ENCODE measurements at places on chromosomes 7 and 10.

DNA sequence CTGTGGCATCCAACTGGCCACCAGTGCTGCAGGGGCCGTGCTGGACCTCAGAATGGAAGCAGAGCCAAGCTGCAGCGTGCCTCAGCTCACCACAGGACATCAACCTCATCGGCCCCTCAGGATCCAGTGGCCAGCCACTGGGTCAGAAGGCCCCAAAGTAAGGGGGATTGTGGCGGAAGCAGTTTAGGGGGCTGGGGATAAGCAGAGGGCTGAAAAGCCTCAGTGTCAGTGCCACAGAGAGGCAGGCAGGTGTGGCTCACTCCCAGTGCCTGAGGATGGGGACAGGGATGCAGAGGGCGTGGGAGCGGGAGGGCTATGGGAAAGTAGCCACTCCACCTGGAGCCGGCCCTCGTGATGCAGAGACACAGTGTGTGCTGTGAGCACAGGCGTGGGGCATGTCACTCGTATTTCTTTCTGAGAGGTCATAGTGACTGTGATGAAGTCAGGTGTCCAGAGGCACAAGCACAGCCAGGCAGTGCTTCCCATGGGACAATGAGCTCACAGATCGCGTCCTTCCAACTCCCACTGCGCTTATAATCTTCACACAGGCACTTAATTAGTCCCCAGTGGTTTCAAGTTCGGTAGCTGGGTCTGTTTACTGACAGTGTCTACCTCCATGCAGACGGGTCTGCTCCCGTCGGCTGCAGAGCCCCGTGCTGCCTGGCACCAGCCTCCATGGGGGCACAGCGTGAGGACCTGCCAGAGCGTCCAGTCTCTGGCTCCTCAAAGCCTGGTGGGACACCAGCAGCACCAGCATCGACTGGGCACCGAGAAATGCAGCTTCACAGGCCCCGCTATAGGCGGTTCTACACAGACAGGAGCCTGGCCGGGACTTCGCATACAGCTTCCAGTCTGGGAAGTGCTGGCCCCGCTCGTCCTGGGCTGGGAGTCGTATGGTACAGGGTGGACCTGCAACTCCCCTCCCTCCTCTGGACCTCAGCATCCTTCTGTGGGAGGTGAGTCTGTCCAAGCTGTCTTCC is 42.9 kb upstream of the CNPY1 start:
- DNase-seq, result no peak

- no peak for DNase-seq
Measured at GRCh38 chr10:125584954-125585353, 98.0 kb downstream of the TEX36 start.

DNA sequence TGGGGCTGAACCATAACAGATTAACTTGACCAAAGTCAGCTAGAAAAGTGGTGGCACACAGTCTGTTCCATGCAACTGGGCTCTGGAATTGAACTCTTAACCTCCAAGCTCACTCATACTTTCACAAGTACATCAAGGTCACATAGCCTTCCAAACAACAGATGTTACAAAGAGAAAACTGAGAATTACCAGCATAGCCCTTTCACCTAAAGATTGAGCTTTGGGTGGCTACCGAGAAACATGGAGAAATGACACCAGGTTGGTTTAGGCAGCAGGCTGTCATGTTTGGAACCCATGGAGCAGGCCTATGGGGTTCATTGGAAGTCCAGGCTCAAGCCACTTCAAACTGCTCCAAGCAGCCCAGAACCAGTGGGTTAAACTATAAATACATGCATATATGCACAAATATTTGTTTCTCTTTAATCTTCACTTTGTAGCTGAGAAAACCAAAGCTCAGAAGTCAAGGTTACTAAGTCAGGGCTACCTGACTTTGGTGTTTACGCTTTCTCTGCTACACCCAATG is 59.1 kb downstream of the MALSU1 start:
- no peak for DNase-seq

- DNase-seq, result peak; percentile 23
Measured at GRCh38 chr10:130230611-130231010, 94.4 kb downstream of the GLRX3 start.

DNA sequence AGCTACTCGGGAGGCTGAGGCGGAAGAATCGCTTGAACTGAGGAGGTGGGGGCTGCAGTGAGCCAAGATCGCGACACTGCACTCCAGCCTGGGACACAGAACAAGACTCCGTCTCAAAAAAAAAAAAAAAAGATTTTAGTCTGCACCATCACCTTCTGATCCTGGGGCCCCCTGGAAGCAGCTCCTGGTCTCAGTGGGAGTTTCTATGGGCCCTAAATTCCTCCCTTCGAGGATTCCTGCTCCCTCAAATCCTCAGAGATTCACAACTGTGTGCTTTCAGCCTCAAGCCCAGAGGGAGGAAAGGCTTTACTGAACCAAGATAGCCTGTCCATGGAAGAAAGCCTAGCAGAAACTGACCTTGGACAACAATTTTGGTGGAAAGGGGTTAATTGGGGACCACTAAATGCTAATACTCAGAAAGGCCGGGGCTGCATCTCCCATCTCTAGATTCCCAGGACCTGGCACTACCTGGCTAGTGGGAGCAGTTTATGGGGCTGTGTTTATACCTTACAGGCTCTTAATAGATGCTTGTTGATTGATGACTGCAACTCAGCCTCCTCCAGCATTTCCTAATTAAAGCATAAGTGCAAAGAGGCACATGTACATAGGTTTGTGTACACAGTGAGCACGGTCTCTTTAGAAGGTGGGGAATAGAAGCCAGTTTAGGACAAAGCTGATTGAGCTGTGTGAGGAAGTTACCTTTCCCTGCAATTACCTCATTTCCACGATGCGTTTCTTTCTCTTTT is 9.2 kb upstream of the FGFR2 start:
- no peak for DNase-seq

Data from right forelimb (tissue), 1 donor.